Ovary (tissue), 10 donors: ENCODE measurements at places on chromosomes 4 and X. TPM values are rescaled to one million over a fixed set of nuclear protein-coding genes. Genes with fewer than 3 reads are reported as not detected.

GRCh38 chr4:139743027-139743426 is 77.4 kb downstream of the MGST2 start:
- no peak for DNase-seq

DNA sequence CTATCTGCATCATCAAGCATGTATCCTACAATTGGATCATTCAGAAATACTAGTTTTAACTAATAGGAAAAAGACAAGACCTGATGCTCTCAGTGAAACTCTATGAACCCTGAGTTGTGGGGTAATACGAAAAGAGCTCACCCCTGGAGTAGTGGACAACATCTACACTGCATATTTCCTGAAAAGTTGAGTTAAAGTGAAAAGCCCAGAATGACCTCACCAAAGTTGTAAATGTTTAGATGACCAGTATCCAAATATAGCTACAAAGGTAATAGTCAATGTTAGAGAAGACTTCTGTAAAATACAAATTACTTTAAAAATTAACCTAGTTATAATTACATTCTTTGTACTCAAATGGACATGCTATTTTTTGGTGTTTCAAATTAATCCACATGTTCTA is 52.8 kb upstream of the SRPX start:
- DNase-seq: no peak

DNA sequence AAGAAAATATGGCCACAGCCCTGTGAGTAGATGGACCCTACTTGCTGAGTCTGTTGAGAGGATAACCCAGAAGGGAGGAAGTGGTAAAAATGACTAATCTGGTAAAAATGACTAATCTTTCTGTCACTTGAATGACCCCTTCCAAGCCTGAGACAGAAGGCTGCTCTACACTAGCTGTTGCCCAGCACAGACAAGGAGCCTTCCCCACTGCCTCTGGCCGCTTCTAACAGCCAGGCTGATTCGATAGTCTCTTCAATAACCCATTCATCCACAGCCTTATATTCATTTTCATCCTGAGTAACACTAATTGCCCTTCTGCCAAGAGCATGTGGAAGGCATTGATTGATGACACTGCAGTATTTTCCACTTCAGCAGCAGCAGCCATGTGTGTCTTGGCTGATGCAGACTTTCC is 18.4 kb downstream of the MAGEB17 start:
- no peak for DNase-seq

GRCh38 chr4:8350352-8350751 is 80.8 kb downstream of the HTRA3 start:
- DNase-seq: no peak

- no peak for DNase-seq
Observed at GRCh38 chr4:24089851-24090534, 200.1 kb upstream of the PPARGC1A start.

GRCh38 chr4:80153874-80154544 is 43.3 kb upstream of the PRDM8 start:
- no peak for DNase-seq

- DNase-seq: no peak
Observed at GRCh38 chrX:6826856-6827255, 291.9 kb upstream of the VCX3A start.

GRCh38 chr4:68272380-68272779 is 26.9 kb upstream of the TMPRSS11B start:
- DNase-seq: no peak

DNA sequence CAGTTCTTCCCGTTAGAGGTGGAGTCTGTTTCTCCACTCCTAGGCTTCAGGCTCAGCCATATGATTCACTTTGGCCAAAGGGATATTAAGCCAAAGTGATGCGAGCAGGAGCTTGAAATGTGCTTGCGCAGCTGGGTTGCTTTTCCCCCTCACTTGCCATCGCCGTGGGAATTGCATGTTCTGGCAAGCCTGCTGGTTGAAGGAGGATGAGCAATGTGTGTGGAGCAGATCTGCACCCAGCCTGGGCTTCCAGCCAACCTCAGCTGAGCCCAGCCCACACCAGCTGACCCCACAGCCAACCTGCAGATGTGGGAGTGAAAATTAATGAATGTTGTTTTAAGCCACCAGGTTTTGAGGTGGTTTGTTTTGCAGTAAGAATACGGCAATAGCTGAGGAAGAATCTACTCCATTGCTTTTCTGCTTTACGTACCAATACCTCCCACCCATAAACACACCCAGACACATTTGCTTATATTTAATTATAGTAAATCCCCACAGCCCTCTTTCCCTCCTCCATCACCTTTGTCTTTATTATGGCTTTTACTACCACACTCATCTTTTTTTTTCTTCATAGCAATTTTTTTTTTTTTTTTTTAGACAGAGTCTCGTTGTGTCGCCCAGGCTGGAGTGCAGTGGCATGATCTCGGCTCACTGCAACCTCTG is 132.8 kb upstream of the FUNDC1 start:
- DNase-seq: peak; percentile 65

GRCh38 chr4:112381996-112382692 is 85.0 kb downstream of the ALPK1 start:
- DNase-seq: no peak

- no peak for DNase-seq
Observed at GRCh38 chrX:139844884-139845283, 88.0 kb downstream of the ATP11C start.

DNA sequence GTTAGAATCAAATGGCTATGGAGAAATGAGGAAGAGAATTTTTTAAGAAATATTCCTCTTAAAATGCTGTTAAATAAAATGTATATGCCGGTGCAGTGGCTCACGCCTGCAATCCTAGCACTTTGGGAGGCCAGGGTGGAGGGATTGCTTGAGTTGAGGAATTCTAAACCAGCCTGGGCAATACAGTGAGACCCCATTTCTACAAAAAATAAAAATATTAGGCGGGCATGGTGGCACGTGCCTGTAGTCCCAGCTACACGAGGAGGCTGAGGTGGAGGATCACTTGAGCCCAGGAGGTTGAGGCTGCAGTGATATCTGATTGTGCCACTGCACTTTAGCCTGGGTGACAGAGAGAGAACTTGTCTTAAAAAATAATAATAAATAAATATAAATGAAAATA is 7.9 kb upstream of the FUNDC1 start:
- DNase-seq: no peak

GRCh38 chr4:86218746-86219473 is 140.9 kb downstream of the MAPK10 start:
- no peak for DNase-seq

The CENPVL1 gene
- polyA plus RNA-seq: not detected

The PDE6B gene
- polyA plus RNA-seq: 2.3 TPM
